ENCODE measurements at places on chromosomes 4 and X.

- DNase-seq: peak; percentile 60
Observed at GRCh38 chr4:4791299-4792111, 68.0 kb upstream of the MSX1 start.

GRCh38 chr4:144338148-144338547 is 197.6 kb upstream of the GYPA start:
- no peak for DNase-seq

DNA sequence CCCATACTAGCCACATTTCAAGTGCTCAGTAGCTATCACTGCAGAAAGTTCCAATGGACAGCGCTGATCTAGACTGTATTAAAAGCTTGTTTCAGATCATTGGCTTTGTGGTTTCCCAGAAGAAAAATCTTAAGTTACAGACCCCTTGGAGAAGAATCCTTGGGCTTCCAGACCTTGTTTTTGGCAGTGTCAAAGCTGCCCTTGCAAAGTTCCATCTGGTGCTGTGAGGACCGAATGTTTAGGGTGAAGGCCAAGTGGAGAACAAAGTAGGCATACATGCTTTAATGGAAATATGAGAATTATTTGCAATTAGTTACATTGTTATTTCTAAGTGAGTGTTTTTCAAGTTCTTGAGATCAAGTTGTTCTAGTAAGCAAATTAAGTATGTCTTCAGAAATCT is 144.7 kb downstream of the FRMPD4 start:
- DNase-seq: no peak

DNA sequence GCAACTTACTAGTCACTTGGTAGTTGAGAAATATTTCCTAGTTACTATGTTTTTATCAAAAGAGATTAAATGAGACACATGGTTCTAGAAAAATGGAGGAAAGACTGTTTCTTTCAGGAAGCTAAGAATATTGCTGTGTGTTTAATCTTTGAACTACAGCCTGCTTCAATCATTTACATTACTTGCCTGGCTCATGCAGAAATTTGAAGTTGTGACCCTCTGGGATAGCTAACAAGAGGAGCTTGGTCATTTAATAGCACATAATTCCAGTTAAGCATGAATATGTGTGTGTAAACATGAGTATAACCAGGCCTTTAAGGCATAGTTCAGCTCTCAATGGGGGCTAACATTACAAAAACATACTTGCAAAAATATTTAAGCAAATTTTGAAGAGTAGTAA is 44.6 kb upstream of the SLC25A4 start:
- DNase-seq: no peak

DNA sequence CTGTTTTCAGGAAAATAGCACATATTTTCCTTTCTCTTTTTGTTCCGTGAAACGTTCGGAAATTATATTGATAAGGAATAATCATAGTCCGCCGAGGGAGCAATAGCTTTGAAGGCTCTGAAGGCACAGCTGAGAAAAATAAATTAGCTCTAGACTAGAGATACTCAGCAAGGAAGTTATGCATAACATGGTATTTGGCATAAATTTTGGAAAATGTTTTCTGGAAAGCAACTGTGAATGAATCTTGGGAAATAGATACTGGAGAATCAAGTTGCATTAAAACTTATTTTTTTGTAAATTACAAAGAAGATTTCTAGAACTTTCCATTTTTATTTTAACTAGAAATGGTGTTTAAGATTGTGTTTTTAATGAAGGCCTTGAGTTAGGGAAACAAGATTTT is 92.4 kb downstream of the HPRT1 start:
- DNase-seq: no peak

DNA sequence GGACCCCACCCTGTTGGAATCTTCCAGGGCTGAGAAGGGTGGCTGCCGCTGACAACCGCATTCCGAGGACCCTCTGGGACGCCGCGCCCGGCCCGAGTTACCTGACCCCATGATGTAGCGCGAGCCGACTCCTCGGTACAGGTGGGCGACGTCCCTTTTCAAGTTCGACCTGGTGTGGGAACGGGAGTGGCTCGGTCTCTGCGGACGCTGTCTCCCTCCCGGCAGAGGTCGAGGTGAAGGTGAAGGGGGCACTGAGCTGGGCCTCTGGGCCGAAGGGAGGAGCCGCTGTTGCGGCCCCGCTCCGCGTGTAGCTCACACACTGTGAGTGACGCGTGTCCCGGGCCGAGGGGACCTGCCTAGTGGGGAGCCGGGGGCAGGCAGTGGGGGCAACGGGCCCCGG is 4.5 kb downstream of the GTPBP6 start:
- DNase-seq: no peak

GRCh38 chrX:2503591-2504500 is 3.1 kb upstream of the DHRSX start:
- DNase-seq: no peak

GRCh38 chr4:174631901-174632758 is 109.8 kb upstream of the HPGD start:
- DNase-seq: no peak

DNA sequence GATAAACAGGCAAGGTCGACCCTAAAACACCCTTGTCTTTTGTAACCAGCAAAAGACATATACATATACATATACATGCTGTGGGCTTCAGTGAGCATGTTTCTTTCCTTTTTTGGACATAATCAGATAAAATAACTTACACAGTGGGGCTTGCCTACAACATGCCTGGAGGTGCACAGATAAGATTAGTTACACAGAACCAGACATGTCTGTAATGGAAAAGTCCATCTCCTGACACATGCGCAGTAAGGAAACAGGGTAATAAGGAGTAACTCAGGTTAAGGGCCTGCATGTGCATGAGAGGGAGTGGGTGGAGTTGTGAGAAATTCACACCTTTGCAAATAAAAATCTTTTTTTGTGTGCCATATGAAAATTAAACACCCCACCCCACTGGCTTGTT is 3.4 kb downstream of the UGT2A1 start:
- DNase-seq: no peak

GRCh38 chrX:143472347-143472938 is 44.8 kb downstream of the SPANXN3 start:
- no peak for DNase-seq

DNA sequence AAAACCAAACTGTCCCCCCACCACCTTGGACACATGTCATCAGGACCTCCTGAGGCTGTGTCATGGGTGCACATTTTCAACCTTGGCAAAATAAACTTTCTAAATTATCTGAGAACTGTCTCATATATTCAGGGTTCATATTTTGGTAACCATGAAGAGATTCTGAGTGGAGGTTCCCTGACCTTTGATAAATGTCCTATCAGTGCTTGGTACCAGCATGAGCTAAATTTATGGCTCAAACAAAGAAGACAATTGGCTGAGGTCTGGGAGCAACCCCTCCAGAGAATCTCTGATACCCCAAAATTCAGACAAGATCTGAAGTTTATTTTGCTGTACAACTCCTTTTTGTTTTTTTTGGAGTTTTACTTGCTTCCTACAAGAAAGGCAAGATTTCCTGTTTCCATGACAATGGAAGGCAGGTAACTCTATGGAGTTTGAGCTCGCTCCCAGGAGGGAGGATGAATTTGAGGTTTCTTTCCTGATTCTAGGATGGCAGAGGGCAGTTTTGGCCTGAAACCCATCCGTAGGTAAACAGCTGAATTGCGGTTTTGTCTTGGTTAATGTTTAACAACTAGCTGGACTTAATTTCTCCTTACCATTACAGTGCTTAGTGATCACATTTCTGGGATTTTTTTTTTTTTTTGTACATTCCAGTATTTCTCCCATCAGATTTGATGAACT is 14.5 kb downstream of the UGT2B15 start:
- DNase-seq: no peak

GRCh38 chr4:137067735-137068134 is 464.6 kb downstream of the PCDH18 start:
- DNase-seq: no peak

- DNase-seq: no peak
Observed at GRCh38 chrX:24153178-24153795, 3.8 kb downstream of the ZFX start.

GRCh38 chr4:85741381-85741780 is 266.4 kb downstream of the ARHGAP24 start:
- DNase-seq: no peak

DNA sequence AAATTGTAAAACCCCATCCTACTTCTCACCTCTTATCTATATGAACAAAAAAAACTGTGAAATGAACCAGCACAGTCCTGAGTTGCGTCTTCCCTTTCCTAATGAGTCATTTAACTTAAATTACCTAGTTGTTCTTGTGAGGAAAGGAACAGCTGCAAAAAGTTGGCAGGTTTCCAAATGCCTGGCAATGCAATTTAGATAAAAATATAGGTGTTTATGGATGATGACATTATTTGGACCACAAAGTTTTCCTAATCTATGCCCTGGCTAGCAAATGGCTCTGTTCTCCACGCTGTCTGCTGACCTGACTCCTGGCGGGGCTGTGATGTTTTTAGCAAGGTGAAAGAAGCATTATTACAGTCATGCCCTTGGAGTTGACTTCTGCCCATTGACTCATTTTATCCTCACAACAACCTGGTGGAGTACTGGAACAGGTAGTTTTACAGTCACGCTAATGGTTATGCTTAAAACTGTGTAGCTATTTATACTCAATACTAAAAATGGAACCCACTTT is 29.8 kb upstream of the RELL1 start:
- no peak for DNase-seq

GRCh38 chr4:147019091-147019490 is 73.4 kb upstream of the TTC29 start:
- DNase-seq: no peak

DNA sequence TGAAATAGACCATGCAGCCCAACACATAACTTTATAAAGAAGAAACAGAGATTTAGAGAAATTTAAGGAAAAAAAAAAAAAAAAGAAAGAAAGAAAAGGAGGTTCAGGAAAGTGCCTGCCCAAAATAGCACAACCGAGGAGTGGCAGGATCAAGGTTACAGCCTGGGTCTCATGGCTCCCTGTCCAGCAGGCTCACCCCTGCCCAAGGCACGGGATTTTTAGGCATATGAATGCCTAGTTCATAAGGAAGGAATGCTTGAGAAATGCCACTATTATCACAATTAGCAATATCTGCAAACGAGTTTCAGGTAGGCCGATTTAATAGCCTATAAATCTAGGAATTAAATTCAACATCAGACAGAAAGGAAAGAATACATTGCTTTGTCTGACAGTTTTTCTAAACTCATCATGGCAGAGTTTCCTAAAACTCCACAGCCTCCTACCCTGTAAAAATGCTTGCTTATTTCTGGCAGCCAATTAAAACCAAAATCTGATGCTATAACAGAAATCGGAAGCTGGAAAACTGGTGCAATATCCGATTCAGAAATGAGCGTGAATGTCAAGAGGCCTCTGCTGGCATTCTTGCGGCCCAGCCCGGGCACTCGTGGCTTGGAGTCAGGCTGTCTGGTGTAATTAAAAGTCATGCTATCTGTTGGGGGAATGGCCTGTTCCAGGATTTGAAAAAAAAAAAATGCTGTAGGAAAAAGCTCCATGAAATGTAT is 63.5 kb downstream of the GEMIN8 start:
- no peak for DNase-seq

DNA sequence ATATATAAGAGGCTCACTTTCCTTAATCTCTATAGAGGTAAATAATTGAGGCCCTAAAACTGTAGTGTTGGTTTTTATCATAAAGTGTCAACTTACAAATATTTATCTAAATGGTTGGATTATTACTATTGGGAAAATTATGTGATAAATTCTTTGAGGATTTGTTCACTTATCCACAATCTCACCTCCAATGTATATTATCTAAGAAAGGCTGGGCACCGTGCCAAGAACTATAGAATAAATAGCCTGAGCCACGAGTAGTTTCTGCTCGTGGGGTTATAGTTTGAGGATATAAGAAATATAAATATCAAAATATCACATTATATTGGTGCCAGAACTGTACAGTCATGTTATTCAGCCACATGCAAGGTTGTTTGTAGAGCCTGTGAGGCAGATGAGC is 177.9 kb downstream of the VEGFC start:
- no peak for DNase-seq

- DNase-seq: no peak
Observed at GRCh38 chr4:25865586-25865985, 2.8 kb upstream of the SEL1L3 start.

DNA sequence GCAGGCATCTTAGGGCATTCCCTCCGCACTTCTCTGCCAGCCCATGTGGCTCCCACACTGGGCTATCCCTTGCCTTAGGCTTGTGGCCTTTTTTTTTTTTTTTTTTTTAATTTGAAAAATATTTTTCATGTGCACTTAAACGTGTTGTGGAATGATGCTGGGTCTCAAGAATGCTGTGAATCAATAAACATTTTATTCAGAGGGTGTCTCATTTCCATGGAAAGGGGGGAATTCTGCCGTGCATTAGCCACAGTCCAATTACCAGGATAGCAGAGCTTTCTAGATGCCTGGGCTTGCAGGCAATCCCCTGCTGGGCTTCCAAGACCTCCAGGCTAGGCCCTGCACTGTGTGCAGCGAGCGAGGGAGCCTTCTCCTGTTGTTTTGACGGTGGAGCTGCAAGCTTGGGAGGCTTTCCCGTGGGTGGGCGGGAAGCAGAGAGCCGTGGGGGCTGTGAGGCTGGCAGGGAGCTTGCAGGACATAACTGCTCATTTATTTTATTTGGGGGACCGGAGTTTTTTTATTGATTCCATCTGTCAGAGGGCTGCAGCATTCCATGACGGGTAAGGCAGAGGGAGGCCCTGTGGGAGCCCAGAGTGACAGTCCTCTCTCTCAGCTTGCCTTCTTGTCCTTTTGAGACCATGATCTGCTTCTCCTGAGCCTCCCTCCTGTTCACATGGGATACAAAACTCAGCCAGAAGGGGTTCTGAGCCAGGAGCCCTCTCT is 2.6 kb upstream of the CPZ start:
- DNase-seq: no peak

DNA sequence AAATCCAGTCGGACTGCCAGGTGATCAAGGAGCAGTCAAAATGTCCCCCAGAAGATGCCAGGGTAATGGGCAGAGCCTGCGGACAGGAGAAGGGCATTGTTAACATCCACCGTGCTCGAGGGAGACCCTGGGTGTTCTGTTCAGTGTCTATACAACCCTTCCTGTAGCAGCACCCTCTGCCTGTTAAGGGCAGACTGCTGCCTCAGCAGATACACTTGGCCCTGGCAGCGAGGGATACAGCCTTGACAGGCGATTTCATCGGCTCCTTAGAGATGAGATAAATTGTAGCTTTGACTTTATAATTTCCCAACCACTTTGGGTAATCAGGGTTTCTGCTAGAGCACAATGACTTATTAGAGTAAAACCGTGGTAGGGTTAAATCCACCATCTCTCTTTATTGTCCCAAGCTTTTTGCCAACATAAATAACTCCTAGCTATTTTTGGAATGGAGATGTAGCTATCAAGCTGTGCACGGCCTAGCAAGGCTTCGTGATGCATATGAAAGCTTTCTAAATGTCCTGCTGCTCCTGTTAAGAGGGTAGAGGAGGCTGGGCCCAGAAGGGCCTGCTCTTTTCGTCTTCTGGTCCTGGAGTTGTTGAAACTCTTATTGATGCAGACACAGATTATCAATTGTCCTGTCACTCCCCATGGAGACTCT is 195.9 kb downstream of the CPEB2 start:
- no peak for DNase-seq

DNA sequence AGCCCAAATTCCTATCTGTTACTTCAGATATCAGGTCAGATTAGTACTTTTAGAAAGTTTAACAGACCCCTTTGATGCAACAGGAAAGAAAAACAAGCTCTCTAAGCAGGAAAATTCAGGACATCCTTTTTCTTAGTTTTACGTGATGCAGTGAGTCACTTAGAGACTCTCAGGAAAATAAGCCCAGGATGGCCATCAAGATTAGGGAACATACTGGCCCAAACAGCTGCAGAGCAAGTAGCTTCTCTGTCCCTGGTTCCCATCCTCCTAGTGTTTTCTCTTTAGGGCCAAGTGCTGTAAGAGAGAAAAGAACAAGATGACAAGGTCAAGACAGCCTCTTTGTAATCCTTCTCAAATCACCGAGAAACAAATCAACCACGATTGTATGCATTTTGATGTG is 219.1 kb downstream of the ZNF674 start:
- no peak for DNase-seq

- no peak for DNase-seq
Observed at GRCh38 chr4:45751877-45752530, 371.9 kb downstream of the GABRG1 start.
